ENCODE measurements at places on chromosomes 6 and 20. TPM values are rescaled to one million over a fixed set of nuclear protein-coding genes. Genes with fewer than 3 reads are reported as not detected.

DNA sequence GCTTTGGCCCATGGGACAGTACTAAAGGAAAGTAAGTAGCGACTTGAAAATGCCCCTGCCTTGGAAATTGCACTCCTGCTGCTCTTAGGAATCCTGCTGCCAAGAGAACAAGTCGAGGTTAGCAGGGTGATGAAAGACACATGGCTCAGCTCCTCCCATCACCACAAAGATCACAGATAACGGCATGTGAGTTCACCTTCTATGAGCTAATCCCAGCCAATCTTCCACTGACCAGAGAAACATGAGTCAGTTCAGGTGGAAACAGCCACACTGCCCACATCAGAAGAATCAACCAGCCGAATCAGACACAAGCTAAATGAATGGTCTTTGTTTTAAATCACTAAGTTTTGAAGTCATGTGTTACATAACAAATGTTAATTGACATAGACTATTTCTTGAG, 106.3 kb downstream of the PRKN start:
- H3K27me3 ChIP-seq = no peaks in the 10 kb centered on the region
- H3K4me3 ChIP-seq = no peak overlapping the region
- H3K4me1 ChIP-seq = peaks cover 3% of the 10 kb centered on the region
- H3K27ac ChIP-seq = no peak overlapping the region
- H3K36me3 ChIP-seq = peaks cover 1% of the 10 kb centered on the region

- H3K36me3 ChIP-seq = no peaks in the 10 kb centered on the region
- no peaks in the 10 kb centered on the region for H3K4me1 ChIP-seq
- no peak for DNase-seq
- peaks cover 11% of the 10 kb centered on the region for H3K27me3 ChIP-seq
These were observed 165.2 kb upstream of the CST7 start for GRCh38 chr20:24783631-24784492.

The MYLK2 gene
- total RNA-seq = 0.36 TPM

The NTSR1 gene
- not detected for total RNA-seq

The XKR7 gene
- 0.04 TPM for total RNA-seq

The EHMT2 gene
- 64.0 TPM for total RNA-seq

DNA sequence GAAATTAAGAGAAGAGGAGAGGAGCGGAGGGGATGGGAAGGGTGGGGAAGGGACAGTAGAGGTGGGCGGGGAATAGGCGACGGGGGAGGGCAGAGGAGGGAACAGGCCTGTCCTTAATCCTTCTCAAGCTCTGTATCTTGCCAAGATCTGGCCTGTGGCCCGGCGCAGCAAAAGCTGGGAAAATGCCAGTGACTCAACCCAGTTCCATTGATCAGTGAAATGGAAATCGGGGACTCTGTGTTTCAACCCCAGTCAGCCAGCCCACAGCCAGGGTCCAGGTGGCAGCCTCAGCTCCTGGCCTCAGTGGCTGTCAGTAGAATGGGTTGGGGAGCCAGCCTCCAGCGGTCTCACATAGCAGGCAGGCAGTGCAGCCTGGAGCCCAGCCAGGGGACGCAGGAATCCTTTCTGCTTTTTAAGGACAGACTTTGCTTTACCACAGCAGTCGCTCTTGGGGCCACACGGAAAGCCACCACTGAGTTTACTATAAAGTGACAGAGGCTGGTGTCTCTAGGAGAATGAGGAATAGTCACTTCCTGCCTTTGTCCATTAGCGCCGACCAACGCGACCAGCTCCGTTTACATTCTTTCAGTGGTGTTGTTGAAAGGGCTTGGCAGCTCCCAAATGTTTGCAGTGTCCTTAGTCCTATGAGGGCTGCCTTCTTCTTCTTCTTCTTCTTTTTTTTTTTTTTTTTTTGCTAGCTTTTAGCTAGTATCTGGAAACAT, 128.0 kb downstream of the RIN2 start:
- H3K36me3 ChIP-seq = no peaks in the 10 kb centered on the region
- no peaks in the 10 kb centered on the region for H3K4me1 ChIP-seq
- H3K27me3 ChIP-seq = peaks cover 36% of the 10 kb centered on the region
- H3K27ac ChIP-seq = no peak overlapping the region

The TUBB2B gene
- total RNA-seq = 0.28 TPM

GRCh38 chr6:109315341-109316110, 66.7 kb downstream of the CD164 start:
- no peak overlapping the region for H3K4me3 ChIP-seq
- DNase-seq = no peak
- no peak overlapping the region for H3K27ac ChIP-seq
- H3K36me3 ChIP-seq = no peaks in the 10 kb centered on the region
- H3K4me1 ChIP-seq = no peaks in the 10 kb centered on the region
- H3K27me3 ChIP-seq = no peaks in the 10 kb centered on the region

DNA sequence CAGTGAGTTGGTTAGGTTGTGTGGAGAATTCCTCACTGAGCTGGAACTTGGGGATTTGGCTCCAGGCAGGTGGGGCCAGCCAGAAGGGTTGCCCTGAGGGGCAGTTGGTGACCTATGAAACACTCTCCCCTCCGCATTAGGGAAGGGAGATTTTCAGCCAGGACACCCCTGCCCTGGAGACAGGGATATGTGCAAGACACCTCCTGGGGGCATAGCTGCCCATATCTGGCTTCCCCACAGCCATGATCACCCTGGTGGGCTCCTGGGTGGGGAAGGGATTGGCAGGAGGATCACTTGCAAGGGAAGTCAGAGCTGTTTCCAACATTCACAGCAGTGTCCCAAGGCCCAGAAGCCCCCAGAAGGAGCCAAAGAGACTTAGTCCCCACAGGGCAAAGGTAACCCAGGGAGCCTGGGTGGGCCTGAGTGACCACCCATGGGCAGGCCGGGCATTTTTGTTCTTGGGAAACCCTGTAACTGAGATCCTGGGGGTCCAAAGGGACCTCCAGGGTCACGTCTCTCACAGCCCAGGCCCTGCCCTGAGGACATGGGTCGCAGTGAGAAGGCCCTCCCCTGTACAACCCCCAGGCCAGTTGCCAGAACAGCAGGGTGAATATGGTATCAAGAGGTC, 145.8 kb downstream of the MRPL14 start:
- H3K27ac ChIP-seq = no peak overlapping the region
- peaks cover 3% of the 10 kb centered on the region for H3K4me1 ChIP-seq
- H3K36me3 ChIP-seq = no peaks in the 10 kb centered on the region
- DNase-seq = no peak
- H3K4me3 ChIP-seq = no peak overlapping the region

Data from activated naive CD8-positive, alpha-beta T cell treated with anti-CD3 and anti-CD28 coated beads for 36 hours (primary cell).